Stimulated activated CD8-positive, alpha-beta memory T cell treated with anti-CD3 and anti-CD28 coated beads, Interleukin-2, amount 100 ng/mL, for 1 hour (primary cell): ENCODE measurements at places on chromosomes 13 and 19.

GRCh38 chr13:68816715-68817114 is 1290.9 kb upstream of the ATXN8OS start:
- DNase-seq: no peak

DNA sequence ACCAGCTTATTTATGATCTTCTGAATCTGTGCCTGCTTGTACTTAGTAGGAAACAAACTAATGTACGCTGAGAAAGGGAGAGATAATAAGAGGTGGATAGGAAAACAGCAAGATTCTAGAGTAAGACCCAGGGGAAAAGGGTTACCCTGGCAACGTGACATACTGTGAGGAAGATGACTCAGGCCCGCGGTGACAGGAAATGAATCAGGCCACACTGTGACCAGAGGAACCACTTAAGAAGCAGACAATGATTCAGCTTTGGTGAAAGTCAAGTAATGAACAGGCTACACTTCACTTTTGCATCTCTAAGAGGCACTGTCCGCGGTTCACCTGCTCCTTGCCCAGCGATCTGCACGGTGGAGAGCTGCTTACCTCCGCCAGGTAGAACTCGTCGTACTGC is 158.2 kb downstream of the NALCN start:
- DNase-seq: no peak

- no peak for DNase-seq
Measured at GRCh38 chr19:27694361-27695055, 1518.4 kb downstream of the UQCRFS1 start.

DNA sequence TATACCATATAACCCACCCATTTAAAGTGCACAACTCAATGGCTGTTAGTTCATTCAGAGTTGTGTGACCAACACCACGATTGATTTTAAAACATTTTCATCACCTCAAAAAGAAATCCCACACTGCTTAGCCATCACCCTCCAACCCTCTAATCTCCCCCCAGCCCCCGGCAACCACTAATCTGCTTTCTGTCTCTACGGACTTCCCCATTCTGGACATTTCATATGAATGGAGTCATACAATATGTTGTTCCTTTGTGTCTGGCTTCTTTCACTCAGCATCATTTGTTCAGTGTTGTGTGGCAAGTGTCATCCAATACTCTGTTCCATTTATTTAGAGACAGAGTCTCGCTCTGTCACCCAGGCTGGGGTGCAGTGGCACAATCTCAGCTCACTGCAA is 4.0 kb upstream of the PNMA8B start:
- DNase-seq: no peak

DNA sequence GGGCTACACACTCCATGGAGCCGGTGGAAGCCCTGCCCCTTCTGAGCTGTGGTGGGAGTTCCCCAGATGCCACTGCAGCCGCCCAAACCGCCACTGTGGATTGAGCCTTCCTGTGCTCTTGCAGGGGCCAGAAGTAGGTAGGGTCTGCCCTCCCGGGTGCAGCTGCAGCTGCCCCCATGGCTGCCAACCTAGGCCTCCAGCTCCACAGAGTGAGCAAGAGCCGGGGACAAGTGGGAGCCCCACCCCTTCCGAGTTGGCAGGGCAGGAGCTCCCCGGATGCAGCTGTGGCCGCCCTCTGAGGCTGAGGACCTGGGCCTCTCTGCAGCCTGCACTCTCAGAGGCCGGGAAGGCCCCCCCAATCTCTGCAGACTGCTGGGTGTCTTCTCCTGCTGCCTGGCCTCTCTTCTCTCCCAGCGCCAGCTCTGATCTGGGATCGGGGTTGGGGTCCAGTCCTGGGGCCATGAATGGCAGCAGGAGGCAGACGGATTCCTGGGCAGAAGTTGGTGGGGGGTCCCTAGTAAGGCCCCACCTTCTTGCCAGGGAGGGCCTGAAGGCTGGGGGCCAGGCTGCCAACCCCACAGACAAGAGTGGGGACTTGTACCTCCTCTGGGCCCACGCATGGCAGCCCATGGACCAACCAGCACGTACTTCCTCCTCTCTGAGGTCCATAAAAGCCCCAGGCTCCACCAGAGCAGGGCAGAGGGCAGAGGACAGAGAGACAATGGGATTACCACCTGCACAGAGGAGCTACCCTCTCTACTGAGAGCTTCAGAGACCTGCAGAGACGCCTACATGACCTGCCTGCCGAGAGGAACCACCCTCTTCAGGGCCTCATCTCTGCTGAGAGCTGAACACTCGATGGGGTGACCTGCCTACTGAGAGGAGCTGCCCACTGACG is 28.9 kb downstream of the AP2S1 start:
- DNase-seq: peak; percentile 8

DNA sequence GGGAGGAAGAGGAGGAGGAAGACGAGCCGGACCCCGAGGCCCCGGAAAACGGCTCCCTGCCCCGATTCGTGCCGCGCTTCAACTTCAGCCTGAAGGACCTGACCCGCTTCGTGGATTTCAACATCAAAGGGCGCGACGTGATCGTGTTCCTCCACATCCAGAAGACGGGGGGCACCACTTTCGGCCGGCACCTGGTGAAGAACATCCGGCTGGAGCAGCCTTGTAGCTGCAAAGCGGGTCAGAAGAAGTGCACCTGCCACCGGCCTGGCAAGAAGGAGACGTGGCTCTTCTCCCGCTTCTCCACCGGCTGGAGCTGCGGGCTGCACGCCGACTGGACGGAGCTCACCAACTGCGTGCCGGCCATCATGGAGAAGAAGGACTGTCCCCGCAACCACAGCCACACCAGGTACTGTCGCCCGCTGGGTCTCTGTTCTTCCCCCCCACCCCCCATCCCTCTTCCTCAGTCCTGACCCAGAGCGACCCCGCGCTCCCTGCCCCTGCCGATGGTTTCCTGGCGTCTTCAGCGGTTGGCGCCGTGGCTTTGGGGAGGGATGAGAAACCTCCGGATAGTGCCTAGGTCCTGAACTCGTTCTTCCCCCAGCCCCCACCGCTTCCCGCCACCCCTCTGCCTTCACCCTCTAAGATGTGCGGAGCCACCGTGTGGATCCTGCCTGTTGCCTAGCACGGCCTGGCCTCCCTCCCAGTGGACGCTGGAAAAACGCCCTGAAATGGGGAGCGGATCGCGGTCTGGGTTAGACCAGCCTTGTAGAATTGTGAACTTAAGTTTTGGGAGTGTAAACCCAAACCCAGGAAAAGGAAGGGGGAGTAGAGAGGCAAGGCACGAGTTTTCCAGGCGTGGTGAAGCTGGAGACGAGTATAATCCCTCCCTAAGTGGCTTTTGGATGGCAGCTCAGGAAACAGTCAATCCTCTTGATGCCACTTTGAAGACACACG is 1.5 kb downstream of the HS6ST3 start:
- no peak for DNase-seq

DNA sequence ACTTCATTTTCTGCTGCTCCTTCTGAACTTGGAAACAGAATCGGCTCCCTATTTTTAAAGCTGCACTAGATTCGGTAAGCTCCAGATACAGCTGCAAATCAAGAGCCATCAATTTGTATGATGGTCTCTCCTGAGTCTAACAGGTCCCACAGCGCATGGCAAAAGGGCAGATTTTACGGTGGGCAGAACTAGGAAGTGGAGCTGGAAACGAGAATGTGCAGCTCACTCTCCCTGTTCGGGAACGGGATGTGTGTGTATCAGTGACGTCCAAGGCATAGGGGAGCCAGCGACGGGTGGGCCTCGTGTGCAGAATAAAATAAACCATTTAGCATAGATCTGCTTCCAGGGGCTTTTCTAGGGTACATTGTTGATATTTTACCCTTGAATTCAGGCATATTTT is 74.2 kb downstream of the COL4A1 start:
- DNase-seq: no peak

DNA sequence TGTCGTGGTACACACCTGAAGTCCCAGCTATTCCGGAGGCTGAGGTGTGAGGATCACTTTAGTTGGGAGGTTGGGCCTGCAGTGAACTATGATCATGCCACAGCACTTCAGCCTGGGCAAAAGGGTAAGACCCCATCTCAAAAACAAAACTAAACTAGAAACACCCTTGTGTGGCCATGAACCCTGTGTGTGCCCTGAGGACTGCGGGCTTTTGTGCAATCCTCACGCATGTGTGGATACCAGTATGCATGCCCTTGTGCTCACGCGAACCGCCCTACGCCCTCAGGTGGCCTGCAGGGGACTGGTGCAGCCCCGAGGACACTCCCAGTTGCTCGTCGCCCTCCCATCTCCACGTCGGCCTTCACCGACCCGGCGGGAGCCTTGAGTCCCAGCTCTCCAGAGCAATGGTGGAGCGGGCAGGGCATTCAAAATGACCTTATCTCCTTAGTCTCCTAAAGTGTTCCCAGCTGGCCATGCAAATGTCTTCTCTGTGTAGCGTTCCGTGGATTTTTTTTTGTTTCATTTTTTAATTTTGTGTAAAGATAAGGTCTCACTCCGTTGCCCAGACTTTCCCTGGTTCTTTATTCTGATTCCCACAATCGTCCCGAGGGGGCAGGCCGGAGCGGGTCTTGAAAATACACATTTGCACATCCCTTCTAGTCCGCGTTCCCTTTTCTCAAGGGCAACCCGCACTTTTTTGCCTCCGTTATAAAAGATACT is 868 bp upstream of the EGLN2 start:
- peak; percentile 31 for DNase-seq

DNA sequence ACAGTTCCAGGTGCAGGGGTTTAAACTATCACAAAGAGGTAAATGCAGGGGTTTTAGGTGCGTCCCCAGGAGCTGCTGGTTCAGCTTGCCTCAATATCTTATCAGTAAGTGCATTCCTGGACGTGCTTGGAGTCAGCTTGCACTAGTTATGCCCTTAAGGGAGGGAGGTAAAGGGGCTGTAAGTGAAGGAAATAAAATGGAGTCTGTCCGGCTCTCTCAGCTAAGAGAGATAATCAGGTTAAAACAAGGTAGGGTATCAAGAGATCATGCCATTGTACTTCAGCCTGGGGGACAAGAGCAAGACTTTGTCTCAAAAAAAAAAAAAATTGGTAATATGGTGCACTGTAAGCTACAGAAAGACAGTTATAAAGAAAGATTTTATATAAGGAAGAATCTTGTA is 69.7 kb downstream of the ZNF100 start:
- no peak for DNase-seq

DNA sequence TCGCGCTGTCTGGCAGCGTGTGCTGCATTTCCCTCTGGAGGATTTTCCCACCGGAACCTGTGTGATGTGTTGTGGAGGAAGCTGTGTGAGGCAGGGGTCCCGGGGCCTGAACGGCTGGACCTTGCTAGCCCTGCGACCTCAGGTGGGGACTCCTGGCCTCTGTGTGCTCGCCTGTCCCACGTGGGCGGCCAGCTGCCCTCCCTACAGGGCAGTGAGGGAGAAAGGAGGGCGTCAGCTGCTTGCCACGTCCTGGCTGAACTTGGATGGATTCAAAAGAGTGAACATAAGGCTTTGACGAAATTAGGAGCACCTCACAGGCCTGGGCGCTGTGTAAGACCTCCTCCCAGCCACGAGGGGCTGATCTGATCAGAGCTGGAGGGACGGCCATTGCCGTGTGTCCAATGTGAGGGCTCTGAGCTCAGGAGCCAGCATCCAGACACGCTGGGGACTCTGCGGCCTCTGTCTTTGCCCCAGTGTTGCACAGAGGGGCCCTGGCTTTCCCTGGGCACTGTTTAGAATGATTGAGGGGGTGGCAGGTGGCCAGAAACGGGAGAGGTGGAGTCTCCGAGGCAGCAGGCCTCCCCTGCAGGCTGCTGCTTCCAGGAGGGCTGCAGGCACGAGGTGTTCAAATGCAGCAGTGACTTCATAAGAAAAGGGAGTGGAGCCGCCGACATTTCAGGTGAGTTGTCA is 13.0 kb downstream of the TFDP1 start:
- DNase-seq: no peak

DNA sequence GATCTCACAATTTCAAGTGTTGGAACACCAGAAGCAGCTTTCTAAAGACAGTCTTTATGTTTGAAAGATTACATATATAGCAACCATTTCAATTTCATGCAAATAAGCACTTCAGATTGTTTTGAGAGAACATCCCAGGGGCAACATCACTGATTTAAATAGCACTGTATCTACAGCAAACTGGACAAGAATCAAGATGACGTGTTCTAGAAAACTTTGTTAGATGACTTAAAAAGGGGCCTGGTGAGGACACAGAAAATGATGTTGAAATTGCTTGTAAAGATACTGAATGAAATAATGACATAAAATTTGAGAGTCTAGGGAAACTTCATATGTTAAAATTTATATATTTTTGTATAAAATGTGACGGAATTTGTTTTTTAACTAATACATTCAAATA is 277.1 kb downstream of the KLF12 start:
- DNase-seq: no peak

DNA sequence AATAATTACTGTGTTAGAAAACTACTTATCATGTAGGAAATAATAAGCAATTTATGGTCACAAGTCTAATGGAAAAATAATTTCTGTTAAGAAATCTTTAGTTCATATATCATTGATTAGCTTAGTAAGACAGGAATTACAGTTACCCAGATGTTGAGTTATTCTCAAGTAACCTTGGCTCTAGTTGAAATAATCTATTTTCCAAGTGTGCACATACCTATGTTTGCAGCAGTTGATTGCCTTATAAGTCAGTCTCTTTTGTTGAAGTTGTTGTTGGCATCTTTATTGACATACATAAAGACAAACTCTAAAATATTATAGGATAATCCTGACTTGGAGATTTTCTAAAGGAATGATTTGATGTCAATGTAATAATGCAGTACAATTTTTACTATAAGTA is 511.4 kb upstream of the KLF12 start:
- no peak for DNase-seq

DNA sequence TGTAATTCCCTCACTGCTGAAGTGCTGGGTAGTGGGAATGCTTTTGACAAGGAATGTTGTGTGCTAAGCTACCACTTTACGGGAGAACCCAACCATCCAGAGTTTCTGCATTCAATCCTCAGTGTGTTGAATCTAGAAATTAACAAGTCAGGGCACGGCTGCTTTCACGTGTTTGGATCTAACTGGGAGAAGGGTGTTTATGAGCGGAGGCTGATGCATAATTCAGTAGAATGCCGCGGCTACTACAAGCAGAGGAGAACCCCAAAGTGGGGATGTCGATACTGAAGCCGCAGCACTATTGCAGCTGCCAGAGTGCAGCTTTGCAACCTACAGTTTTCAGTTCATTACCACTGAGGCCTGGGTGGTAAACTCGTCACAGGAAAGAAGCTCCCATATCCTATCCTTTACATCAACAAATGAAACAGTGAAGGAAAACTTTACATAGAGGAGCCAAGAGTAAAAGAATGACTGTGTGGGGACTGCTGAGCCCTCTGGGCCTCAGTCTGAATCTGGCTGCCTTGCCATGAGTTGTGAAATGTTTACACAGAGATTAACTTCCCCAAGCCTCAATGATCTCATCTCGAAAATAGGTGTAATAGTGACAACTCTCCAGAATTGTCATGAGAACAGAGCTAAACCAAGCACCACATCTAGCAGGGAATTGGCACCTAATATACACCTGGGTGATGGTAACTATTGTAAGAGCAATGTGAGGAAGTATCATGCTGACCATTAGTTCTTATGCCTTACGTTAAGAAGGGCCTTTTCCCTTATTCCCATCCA is 531.7 kb downstream of the MYO16 start:
- no peak for DNase-seq

- no peak for DNase-seq
Measured at GRCh38 chr13:81275666-81276258, 934.8 kb upstream of the SPRY2 start.

GRCh38 chr13:77522444-77522843 is 13.1 kb upstream of the SCEL start:
- no peak for DNase-seq
